ENCODE measurements at places on chromosomes 12 and 14. TPM values are rescaled to one million over a fixed set of nuclear protein-coding genes. Genes with fewer than 3 reads are reported as not detected.

The RNASE4 gene
- total RNA-seq = 2.4 TPM

DNA sequence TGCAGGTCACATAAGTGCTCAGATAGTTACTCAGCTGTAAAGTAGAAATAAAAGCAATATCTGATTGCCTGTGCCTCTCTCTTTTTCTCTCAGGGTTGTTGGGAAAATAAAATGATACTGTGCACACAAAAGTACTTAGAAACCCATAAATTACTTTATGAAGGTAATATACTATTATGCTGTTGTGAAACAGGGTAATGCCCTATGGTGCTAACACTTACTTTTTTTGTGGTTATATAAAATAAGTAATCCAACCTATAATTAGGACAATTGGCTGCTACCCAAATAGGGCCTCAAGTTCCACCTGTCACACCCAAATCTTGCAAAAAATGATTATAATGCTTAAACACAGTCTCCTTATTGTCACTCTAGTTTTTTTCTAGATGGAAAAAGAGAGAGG lies 50.6 kb downstream of the DAAM1 start:
- H3K27ac ChIP-seq = no peak overlapping the region
- no peaks in the 10 kb centered on the region for H3K36me3 ChIP-seq
- DNase-seq = no peak

- peaks cover 28% of the 10 kb centered on the region for H3K36me3 ChIP-seq
- peak overlapping the region; percentile 46 for H3K27ac ChIP-seq
- DNase-seq = peak; percentile 76
- no peaks in the 10 kb centered on the region for H3K4me1 ChIP-seq
These were observed 57.2 kb upstream of the AEBP2 start for GRCh38 chr12:19382111-19382526.

The SOAT2 gene
- not detected for total RNA-seq

- peaks cover 6% of the 10 kb centered on the region for H3K4me1 ChIP-seq
- H3K4me3 ChIP-seq = no peak overlapping the region
- no peak for DNase-seq
- peak overlapping the region; percentile 31 for H3K27ac ChIP-seq
- no peaks in the 10 kb centered on the region for H3K27me3 ChIP-seq
These were observed 44.3 kb upstream of the CCT2 start for GRCh38 chr12:69540987-69541386.

- H3K4me3 ChIP-seq = no peak overlapping the region
- no peak overlapping the region for H3K27ac ChIP-seq
- no peaks in the 10 kb centered on the region for H3K36me3 ChIP-seq
- no peaks in the 10 kb centered on the region for H3K27me3 ChIP-seq
- H3K4me1 ChIP-seq = no peaks in the 10 kb centered on the region
These were observed 462.8 kb downstream of the GXYLT1 start for GRCh38 chr12:41681898-41682297.

GRCh38 chr14:94059998-94060397 lies 21.0 kb downstream of the DDX24 start:
- H3K27ac ChIP-seq = no peak overlapping the region
- H3K4me1 ChIP-seq = peaks cover 17% of the 10 kb centered on the region
- H3K27me3 ChIP-seq = no peaks in the 10 kb centered on the region
- no peak for DNase-seq
- H3K36me3 ChIP-seq = peaks cover 80% of the 10 kb centered on the region
- no peak overlapping the region for H3K4me3 ChIP-seq

All from MCF 10A (cell line).